ENCODE measurements at places on chromosomes 12 and 14.
A peak's percentile ranks its signal among the peaks of the same experiment; 100 is the strongest.

DNA sequence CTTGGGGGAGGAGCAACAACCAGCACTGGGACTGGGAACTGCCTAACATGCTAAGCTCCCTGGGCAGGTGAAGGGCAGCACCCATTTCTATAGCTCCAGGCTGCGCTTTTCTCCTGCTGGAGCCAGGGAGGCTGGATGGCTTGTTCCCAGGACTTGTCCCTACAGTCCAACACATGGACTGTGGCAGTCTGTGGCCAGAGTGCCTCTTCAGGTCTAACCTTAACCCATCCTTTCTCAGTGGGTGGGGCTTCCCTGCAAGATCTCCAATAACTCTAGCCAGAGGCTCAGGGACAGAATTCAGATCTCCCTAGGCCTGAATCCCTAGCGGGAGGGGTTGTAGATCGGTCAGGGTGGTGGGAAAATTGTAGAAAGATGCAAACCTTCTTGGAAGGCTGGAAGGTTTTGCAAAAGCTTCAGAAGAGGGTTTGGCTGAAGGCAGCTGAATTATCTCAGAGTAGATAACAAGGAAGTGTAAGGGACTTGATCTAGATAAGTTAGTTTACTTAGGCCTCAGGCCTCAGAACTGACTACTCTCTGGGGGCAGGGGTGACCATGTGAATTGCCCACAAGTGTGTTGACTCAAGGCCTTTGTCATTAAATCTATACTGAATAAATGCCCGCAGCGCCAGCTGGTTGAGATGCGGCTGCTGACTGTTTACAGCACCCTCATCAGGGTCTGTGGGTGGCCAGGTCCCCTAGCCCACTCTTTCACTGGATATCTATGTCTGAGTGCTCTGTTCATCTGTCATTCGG, 60.7 kb downstream of the SSPN start:
- DNase-seq: no peak

DNA sequence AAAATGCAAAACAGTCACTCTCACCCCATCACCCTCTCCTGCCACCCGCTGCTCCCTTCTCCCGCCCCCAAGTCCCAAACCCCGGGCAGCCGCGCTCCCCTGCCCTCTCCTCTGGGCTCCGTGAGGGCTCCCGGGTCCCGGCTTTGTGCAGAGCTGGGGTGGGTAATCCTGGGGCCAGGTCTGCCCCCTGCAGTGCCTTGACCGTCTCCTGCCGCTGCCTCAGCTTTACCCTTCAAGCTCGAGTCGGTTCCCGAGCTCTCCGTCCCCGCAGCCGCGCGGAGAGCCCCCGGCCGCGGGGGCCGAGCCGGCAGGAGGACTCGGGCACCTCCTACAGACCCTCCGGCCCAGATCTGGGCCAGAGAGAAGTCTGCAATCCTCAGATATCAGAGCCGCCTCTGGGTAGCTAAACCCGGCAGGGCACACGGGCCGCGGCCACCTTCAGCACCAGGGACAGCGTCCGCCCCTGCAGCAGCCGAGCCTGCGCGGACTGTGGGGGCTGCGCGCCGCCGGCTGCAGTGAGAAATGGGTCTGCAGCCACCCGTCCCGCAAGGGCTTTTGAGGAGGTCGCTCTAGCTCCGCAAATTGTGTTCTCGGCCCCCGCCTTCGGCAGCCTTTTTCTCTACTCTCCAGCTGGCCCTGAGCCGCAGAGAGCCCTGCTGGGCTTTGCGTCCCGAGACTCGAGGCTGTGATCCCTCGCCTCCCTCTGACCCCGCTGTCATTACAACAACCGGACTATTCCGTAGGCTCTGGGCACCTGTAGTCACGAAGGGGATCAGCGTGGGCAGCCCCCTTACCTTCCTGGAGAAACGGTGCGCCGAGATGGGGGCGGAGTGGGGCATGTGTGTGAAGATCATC, 1.2 kb downstream of the PRMT8 start:
- DNase-seq: peak; percentile 51

GRCh38 chr12:97017213-97017612, 110.2 kb downstream of the NEDD1 start:
- DNase-seq: no peak

- DNase-seq: no peak
These were observed 41.5 kb downstream of the BCL11B start for GRCh38 chr14:99230208-99231151.

DNA sequence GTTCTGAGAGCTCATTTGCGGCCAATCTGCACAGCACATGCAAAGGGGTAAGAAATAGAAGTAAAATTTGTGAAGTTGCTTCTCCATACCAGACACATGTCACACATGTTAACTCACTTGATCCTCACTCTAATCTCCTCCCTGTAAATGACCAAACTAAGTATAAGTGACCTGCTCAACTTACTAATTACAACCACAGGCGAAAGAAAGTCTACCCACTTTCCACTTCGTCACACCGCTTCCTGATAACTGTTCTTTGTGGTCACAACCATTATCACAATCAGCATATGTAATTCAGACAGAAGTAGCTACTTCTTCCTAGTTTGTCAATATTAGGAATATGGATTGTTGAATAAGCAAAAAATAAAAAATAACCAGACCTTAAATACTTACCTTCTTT, 293.7 kb upstream of the CLEC14A start:
- no peak for DNase-seq

DNA sequence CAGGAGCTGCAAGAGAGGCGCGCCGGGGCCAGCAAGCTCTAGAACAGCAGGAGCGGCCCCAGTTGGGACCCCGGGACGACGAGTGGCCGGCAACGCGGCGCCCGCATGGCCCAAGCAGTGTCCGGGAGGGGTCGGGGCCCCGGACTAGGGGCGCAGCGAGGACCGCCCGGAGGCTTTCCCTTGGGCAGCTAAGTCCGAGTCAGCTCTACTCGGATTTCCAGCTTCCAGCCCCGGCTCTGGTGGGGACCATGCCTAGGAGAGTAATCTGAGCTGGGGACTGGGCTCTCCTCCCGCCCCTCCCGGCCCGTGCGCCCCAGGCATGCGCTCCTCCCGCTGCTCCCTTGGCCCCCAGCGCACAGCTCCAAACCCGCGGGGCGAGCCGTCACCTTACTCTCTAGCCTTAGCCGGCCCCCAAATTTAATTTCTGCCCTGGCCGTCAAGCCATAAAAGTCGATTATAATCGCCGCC, 41.6 kb upstream of the CAPRIN2 start:
- peak; percentile 81 for DNase-seq

DNA sequence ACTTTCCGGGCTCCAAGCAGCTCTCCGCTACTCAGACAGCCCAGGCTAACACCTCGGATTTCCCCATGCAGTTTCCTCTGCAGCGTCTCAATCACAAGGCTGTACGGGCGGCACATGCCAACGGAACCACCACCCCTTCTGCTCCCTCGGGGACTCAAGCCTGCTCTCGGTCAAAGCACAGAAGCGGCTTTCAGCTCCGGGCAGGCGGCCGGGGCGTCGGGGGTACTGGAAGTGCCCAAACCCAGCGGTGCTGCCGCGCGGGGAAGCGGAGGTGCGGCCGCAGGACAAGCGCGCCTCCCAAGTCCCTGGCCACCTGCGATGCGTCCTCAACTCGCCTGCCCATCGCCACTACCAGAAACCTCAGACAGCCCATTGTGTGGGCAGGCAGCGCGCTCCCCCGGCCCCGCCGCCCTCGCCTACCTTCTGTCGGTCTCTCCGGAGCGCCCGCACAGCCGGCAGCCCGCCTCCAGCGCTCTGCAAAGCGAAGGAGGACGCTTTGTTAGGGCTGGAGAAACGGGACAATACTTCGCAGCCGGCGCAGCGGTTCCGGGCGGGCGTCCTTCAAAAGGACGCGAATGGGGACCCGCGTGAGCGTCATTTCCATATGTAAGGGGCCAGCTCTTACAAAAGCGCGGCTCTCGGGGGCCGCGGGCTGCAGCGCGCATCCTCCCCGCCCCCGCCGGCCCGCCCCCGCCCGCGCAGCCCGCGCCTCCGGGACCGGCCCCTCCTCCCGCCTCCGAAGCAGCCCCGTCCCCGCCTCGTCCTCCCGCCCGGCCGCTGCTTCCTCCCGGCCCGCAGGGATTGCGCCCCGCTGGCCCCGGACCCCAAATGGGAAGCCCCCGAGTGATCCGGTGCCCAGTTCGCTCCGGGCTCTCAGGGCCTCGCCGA, 674 bp downstream of the NIN start:
- DNase-seq: peak; percentile 45

- DNase-seq: no peak
These were observed 851 bp downstream of the YLPM1 start for GRCh38 chr14:74763803-74764531.

Data from astrocyte of the spinal cord (primary cell).